Kidney tubule cell (primary cell): ENCODE measurements at places on chromosomes 7 and 10.
A peak's percentile ranks its signal among the peaks of the same experiment; 100 is the strongest.

DNA sequence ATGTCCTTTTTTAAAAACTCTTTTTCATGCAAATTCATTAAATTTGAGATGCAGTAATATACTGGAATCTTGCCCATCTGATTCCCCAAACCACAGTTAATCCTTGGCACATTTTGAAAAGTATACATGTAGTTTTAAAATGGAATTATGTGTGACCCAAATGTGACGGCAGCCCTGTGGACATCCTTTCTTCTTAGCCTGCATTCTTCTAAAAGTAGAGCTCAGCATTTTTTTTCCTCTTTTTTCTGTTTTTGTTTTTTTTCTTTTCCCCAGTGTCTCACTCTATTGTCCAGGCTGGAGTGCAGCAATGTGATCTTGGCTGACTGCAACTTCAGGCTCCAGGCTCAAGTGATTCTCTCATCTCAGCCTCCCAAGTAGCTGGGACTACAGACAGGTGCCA, 338.9 kb downstream of the GALNT17 start:
- no peak for DNase-seq

- DNase-seq, result peak; percentile 39
These were observed 70.6 kb downstream of the CALD1 start for GRCh38 chr7:134850066-134850465.

DNA sequence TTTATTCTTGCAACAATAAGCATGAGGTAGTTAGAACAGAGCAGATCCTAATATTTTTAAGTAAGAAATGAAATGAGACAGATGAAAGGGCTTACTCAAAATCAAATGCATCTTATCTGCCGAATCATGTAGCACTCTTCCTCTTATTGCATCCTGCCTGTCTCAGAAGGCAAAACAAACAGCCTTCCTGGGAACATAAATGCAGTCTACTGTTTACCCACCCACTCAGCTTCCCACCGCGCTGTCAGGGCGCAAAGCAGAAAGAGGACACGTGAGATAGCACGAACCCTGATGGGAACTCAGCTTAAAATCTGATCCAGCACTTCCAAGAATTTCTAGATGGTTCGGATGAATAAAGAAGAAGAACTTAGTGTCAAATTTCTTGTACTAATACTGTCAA, 114.4 kb upstream of the CDK1 start:
- no peak for DNase-seq

GRCh38 chr10:84822931-84823630, 494.7 kb downstream of the CCSER2 start:
- no peak for DNase-seq

DNA sequence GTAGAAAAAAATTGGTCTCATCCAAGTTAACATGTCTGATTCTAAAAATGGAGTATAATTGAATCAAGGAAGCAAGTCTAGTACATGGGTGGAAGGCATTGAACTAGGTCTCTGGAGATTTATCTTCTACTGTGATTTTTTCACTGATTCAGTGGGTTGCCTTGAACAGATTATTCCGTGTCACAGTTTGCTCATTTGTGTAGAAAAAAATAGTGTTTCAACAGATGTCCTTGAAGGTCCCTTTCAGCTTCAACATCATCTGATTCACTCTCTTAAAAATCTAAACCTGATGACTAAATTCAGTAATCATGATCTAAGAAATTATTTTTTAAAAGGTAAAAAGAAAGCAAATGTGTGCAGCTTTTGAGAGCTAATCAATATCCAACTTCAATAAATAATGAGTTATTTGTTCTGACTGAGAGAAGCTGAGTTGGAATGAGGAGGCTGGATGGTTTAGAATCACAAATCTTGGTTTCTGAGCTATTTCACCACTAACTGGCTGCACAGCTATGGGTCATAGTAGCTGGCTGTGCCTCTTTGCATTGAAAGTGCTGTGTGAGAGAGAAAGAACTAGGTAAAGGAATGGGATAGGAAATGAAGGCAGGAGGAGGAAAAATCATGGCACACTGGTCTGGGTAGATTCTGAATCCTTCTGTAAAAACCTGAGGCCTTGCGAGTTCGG, 221.5 kb upstream of the MDFIC start:
- no peak for DNase-seq

DNA sequence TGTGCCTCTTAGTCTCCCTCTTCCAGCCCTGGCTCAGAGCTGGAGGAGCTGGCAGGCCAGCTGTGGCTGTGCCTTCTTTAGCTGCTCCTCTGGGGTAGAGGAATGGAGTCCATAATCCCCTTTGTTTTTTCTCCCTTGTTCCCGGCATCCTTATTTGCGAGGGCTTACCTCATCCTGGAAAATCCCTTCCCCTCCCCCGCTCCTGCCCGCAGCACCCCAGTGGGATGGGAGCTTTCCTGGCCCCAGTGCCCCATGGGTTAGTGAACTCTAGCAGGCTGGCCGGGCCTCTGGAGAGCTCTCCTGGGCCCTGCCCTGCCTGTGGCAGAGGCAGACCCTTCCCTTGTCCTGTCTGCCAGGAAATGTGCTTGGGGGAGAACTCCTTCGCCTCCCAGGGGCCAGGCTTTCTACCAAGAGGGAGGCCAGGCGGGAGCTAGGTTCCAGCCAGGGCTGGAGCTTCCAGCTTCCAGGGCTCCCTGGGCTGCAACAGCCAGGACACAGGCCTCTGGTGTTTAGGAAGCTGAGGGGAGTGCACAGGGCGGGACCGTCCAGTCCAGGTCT, 16.5 kb upstream of the TRIM8 start:
- DNase-seq, result peak; percentile 93

GRCh38 chr7:1717095-1717483, 47.0 kb downstream of the ELFN1 start:
- no peak for DNase-seq

DNA sequence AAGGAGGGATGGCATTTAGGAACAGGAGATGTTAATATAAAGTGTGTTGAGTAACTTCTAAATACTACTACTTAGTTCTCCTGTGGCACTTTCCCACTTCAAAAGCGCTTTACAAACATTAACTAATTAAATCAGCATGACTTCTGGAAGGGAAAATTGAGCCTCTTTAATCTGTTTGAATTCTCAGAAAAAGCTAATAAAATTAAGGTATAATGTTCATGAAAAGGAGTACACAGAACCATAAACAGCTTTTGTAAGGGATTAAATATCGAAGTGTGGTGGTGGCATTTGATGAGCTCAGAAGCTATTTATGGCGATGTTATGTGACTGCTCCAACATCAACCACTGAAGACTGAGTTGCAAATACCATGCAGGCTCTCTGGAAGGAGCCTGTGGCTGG, 10.2 kb upstream of the VAX1 start:
- no peak for DNase-seq

GRCh38 chr7:148553979-148554378, 36.6 kb upstream of the C7orf33 start:
- DNase-seq, result no peak

DNA sequence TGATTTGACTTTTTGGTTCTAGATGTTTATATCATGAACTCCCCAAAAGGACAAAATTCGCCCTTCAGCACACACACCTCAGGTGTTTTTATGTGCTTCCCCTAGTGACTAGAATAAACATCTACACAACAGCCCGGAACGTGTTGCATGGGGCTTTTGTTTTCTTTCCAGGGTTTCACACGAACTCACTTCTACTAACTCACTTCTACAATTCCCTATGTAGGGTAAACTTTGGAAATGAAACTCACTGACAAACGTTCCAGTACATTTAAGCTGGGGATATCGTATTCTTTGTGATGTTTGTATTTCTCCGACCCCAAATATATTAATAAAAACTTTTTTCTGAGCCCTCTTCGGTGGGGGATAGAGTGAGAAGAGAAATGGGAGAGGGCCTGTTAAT, 1.4 kb downstream of the TRA2A start:
- DNase-seq, result peak; percentile 67

DNA sequence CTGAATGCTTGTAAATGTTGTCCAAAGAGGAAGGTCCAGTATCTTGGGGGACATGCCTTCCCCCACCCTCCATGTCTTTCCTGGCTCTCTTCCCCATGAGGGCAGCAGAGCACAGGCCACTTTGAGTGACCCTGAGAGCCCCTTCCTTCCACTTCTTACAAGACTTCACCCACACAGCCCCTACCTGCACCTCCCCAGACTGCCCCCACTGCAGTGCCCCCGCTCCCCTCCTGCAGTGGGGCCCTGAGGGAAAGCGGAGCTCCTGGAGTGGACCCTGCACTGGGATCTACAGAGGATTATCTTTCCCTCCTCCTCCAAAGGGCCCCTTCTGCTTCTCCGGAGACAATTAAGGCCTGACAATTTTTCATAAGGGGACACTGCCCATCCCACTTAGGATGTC, 326.8 kb downstream of the TCERG1L start:
- no peak for DNase-seq

- peak; percentile 2 for DNase-seq
These were observed 92.9 kb downstream of the MYL10 start for GRCh38 chr7:101536232-101536631.

GRCh38 chr7:80087051-80087770, 47.4 kb upstream of the GNAI1 start:
- peak; percentile 35 for DNase-seq

GRCh38 chr7:42407833-42408232, 170.8 kb upstream of the GLI3 start:
- DNase-seq, result peak; percentile 15

GRCh38 chr7:132966754-132967469, 115.0 kb downstream of the CHCHD3 start:
- no peak for DNase-seq

- DNase-seq, result no peak
These were observed 24.1 kb upstream of the SFRP5 start for GRCh38 chr10:97795886-97796285.

GRCh38 chr10:114811862-114812261, 9.7 kb upstream of the FHIP2A start:
- no peak for DNase-seq

GRCh38 chr7:111735661-111736551, 173.6 kb upstream of the IMMP2L start:
- DNase-seq, result peak; percentile 70

- DNase-seq, result peak; percentile 69
These were observed 14.1 kb upstream of the LAMB1 start for GRCh38 chr7:108016841-108017775.

DNA sequence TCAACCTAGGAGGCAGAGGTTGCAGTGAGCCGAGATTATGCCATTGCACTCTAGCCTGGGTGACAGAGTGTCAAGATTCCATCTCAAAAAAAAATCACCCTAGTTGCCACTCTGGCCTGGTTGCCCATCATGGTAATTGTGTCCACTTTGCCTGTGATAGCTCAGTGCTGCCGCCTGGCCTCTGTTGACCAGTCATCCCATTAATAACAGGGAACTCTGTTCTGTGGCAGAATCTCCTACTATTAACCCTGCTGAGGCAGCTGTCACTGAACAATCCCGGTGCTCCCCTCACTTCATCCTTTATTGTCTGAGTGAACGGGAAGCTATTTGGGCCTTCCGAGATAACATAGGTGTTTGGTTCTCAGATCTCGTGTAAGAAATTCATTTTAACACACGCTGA, 14.6 kb downstream of the ZNF3 start:
- DNase-seq, result no peak

- DNase-seq, result no peak
These were observed 9.6 kb downstream of the LIPN start for GRCh38 chr10:88769384-88769783.

GRCh38 chr7:142414135-142414534, 156.3 kb upstream of the PRSS58 start:
- peak; percentile 30 for DNase-seq

DNA sequence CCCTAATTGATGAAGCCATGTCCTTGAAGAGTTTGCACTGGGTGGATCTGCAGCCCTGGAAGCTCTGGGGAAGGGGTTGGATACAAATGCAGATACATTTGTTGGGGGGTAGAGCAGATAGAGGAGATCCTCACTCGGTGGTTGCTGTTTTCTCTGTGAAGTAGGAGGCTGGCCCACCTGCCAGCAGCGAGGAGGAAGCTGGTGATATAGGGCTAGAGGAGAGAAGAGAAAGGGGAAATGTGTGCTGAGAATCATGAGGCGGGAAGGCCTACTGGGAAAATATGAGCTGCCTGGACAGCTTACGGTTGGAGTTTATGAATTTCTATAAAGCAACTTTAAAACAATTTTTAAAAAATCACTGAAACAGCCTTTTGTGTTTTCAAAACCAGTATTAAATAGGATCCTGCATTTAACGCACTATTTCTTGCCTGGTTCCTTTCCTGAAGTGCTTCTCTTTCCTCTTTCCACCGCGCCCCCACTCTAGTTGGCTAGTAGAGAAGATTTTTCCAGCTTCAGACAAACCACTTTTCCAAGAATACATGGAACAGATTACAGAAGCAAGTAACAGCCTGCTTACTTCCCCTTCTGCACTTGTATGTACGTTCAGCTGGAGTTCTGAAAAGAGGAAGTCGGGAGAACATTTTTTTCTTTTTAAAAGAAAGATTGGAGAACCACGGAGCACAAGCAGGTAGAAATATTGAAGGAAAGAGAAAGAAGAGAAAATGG, 100.6 kb upstream of the GLCCI1 start:
- DNase-seq, result no peak

- DNase-seq, result no peak
These were observed 48.5 kb upstream of the SHTN1 start for GRCh38 chr10:117053482-117053881.

DNA sequence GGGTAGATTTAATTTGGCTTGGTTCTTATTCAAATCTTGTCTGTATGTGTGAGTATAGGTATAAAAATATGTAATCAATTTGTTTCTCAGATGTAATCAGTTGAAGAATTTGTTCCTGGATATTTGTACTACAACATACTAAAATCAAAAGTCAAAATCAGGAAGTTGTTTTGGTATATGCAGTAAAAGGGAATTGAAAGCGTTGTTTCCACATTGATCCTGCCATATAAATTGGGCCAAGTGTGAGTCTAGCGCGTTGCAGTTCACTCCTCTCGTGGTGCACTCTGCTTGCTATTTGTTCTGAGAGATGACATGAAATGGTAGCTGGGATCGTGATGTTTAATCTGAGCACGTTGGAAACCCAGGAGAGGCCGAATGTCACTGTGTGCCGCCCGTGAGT, 55.9 kb downstream of the SHH start:
- no peak for DNase-seq

- peak; percentile 86 for DNase-seq
These were observed 40.0 kb upstream of the PDK4 start for GRCh38 chr7:95636140-95636940.

DNA sequence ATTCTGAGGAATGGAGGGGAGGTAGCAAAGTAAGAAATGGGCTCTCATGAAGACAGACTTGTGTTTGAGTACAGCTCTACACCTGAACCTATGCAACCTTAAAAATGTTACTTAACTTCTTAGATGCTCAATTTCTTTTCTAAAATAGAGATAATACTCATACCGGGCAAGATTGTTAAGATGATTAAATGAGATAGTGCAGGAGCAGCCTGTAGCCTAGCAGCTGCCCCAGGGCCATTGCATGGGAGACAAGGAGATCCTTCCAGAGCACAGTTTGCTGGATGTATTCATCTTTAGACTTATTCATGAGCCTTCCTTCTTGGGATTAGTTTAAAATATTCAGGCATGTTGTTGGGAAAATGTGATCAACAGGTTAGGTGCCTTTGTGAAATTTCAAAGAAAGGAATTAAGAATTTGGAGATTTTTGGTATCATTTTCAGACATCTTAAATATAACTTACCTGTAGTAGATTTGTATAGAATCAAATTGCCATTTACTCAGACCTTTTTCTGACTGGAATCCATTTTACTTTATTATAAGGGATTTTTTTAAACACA, 130.2 kb downstream of the KAT6B start:
- DNase-seq, result no peak
